ENCODE measurements at places on chromosomes 7 and 10.

- no peak for DNase-seq
Observed at GRCh38 chr7:39898867-39899266, 51.2 kb upstream of the CDK13 start.

DNA sequence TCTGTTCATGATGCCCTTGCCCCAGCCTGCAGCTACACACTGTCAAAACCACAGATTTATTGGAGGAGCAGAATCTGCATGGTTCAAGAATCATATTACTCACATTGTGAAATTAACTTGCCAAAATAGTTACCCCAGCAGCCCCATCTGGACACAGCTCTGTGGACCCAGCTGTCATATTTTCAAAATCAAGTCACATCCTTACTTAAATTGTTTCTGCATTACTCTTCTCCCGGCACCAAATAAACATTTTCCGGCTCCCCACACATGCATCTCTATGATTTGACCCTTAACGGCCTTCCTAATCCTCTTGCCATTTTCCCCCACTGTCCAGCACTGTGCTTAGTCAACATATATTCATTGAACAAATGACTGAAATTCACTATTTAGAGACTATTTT, 43.8 kb upstream of the GPR26 start:
- DNase-seq, result no peak

DNA sequence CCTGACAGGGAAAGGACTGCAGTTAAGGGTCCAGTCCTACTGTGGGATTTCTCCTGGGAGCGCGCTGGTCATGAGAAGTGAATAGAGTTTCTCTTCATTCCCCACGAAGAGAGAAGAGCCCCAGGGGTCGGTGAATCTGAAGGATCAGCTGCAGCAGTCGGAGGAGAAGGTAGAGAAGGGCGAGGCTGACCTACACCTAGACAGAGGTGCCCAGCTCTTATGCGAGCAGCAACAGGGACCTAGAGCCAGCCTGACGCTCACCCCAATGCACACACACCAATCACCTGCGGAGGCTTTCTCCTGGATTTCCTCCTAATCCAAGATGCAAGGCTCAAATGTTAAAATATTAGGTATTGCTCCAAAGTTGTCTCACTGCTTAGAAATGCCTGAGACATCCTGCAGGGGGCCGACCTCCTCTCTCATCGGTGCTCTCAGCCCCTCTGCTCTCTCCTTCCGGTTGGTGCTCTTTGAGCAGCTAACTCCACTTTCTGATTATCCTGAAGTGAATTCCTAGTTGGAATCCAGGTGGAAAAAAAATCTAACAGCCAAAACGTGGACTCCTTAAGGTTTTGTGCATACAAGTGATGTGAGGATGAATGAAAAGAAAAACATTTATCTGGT, 176.4 kb downstream of the AHR start:
- DNase-seq, result no peak

GRCh38 chr10:132815168-132815857, 29.4 kb upstream of the NKX6-2 start:
- no peak for DNase-seq

GRCh38 chr7:41275255-41275654, 427.6 kb downstream of the INHBA start:
- no peak for DNase-seq

All from stimulated activated CD4-positive, alpha-beta T cell treated with anti-CD3 and anti-CD28 coated beads, TNF-alpha, amount 100 ng/mL, for 48 hours (primary cell).